ENCODE measurements at places on chromosomes 2 and 18. TPM values are rescaled to one million over a fixed set of nuclear protein-coding genes. Genes with fewer than 3 reads are reported as not detected.

The SERPINB4 gene
- total RNA-seq: not detected

The ZNF396 gene
- total RNA-seq: 4.1 TPM

- H3K4me3 ChIP-seq: no peak overlapping the region
- no peak overlapping the region for H3K27ac ChIP-seq
- H3K36me3 ChIP-seq: no peaks in the 10 kb centered on the region
- no peak for DNase-seq
Measured at GRCh38 chr2:115083225-115083624, 640.8 kb downstream of the DPP10 start.

The SCYGR2 gene
- not detected for total RNA-seq

The SPATA3 gene
- not detected for total RNA-seq

DNA sequence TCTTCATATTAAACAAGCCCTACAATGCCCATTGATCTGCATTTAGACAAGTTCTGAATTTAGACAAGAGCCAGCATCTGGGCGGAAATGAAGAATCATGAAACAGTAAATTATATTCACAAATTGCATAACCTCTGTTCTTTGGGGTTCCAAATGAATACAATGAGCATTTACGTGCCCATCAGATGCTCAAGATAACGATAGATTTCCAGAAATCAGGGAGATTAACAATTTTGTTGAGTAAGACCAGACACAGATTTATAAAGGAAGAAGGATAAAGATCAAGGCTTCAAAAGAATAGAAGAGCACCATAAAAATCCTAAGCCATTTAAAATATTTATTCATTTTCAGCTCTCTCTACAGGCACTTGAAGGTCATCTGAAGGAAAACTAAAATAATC is 59.7 kb upstream of the CDH20 start:
- H3K4me1 ChIP-seq: no peaks in the 10 kb centered on the region
- no peak overlapping the region for H3K27ac ChIP-seq
- no peaks in the 10 kb centered on the region for H3K36me3 ChIP-seq
- H3K27me3 ChIP-seq: no peaks in the 10 kb centered on the region
- DNase-seq: no peak

- no peak overlapping the region for H3K27ac ChIP-seq
- no peaks in the 10 kb centered on the region for H3K4me1 ChIP-seq
- no peak for DNase-seq
- H3K27me3 ChIP-seq: no peaks in the 10 kb centered on the region
Measured at GRCh38 chr2:144261336-144261735, 258.6 kb downstream of the ZEB2 start.

DNA sequence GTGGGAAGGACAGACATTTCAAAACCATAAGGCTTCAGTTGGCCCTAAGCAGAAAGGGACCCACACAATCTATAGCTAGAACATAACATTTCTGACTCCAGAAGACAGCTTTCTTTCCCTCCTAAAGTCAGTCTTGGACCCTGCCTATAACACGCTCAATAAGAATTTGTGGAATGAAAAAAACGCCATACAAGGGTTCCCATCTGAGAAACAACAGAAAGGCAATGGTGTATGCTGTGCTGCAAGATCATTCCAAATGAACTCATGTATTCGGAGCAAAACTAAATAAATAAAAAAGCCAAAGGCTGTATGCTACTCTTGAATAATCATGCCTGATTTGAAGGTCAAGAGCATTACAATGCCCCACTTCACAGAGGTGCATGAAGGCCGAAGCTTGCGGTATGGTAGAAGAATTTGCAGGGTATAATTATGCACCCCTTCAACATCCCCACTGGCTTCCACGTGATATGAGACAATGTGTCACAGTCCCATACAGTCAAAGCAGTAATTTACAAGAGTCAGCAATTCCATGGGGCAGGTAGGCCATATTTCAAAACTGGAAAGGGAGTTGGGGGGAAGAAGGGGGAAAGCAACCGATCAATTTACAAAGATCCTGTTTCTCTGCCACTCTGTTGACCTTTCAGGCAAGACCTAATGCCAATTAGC is 61.4 kb upstream of the SLC14A2 start:
- no peaks in the 10 kb centered on the region for H3K36me3 ChIP-seq
- no peaks in the 10 kb centered on the region for H3K27me3 ChIP-seq
- H3K4me3 ChIP-seq: no peak overlapping the region
- DNase-seq: no peak
- peaks cover under 1% of the 10 kb centered on the region for H3K4me1 ChIP-seq

The SMC6 gene
- 13.4 TPM for total RNA-seq

The MYCN gene
- 0.81 TPM for total RNA-seq

DNA sequence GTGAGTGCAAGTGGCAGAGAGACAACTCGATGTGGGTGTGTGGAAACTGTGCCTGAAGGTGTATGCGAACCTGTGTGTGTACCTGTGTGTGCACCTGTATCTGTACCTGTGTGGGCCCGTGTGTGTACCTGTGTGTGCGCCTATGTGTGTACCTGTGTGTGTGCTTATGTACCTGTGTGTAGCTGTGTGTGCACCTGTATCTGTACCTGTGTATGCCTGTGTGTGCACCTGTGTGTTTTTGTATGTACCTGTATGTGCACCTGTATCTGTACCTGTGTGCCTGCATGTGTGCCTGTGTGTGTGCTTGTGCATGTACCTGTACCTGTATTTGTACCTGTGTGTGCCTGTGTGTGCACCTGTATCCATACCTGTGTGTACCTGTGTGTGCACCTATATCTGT is 150.6 kb downstream of the MYT1L start:
- H3K4me3 ChIP-seq: no peak overlapping the region
- no peaks in the 10 kb centered on the region for H3K27me3 ChIP-seq
- no peak overlapping the region for H3K27ac ChIP-seq
- H3K36me3 ChIP-seq: no peaks in the 10 kb centered on the region
- H3K4me1 ChIP-seq: no peaks in the 10 kb centered on the region

GRCh38 chr2:173204316-173204715 is 128.7 kb downstream of the MAP3K20 start:
- peak overlapping the region; percentile 74 for H3K27ac ChIP-seq
- H3K36me3 ChIP-seq: no peaks in the 10 kb centered on the region
- H3K4me1 ChIP-seq: peaks cover 30% of the 10 kb centered on the region

DNA sequence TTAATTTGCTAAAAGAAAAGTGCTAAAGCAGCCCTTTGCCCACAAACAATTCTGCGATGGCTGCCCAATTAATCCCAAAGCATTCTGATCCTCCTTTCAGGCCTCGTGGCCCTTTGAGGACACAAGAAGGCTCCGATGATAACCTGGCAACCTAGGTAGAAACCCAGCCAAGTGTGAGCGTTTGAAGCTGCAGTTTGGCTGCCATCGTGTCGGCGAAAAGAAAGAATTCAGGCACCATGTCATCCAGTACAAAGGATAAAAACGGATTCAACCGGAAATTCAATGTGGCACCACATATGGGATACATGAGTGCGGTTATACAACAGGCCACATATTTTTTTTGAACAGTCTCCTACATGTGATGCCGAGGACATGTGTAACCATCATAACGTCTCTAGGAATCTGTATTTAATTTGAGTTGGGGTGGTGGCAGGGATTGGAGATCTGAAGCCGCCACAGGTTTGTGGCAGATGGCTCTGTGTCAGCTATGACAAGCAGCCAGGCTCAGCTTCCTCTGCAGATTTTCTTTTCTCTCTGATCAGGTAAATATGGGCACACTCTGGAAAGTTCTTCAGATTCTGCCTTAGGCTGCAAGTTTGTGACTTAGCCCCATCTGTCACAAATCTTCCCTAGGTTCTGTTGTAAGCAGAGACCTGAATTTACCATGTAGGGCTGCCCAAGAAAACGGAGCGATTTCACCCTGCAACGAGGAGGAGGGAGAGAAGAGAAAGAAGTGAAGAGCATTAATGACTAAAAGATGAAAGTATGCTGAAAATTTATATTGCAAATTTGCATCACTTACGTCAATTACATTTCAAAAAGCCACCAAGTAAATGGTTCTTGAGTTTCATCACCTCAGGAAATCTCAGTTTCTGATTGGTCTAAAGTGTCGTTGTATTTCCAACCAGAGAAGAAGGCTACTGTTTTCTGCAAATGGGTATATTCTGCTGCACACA is 573.2 kb downstream of the ZEB2 start:
- H3K4me1 ChIP-seq: no peaks in the 10 kb centered on the region
- no peaks in the 10 kb centered on the region for H3K36me3 ChIP-seq
- H3K27me3 ChIP-seq: no peaks in the 10 kb centered on the region

DNA sequence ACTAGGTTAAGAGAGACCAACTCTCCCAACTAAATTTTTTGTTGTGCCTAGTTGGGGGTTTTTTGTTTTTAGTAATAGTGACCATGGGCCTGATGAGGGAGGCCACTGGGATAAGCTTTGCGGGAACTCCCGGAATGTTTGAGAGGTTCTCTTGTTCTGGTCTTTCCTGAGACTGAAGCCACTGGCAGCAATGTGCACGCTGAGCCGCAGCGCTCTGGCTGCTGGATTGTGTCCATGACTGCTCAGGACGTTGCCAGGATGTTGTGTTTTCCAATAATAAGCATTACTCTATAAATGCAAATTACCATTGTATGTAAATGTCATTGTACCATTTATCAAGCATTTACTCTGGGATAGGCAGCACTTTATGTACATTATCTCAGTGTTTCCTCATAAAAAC is 126.1 kb downstream of the GALNT1 start:
- DNase-seq: no peak
- H3K36me3 ChIP-seq: peaks cover 5% of the 10 kb centered on the region
- no peaks in the 10 kb centered on the region for H3K4me1 ChIP-seq
- no peak overlapping the region for H3K27ac ChIP-seq
- no peak overlapping the region for H3K4me3 ChIP-seq
- H3K27me3 ChIP-seq: no peaks in the 10 kb centered on the region

The GLI2 gene
- total RNA-seq: 4.9 TPM

DNA sequence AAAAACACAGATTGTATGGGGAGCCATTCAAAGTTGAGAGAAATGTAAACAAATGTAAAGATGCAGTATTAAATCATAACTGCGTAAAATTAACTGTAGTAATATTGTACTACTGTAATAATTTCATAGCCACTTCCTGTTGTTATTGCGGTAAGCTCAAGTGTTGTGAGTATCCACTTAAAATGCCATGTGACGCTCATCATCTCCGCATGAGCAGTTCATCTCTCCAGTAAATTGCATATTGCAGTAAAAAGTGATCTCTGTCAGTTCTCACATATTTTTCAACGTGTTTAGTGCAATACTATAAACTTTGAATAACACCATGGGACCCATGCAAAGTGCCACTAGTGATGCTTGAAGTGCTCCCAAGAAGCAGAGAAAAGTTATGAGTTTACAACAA is 41.8 kb upstream of the SP3 start:
- no peaks in the 10 kb centered on the region for H3K36me3 ChIP-seq
- H3K4me1 ChIP-seq: peaks cover 74% of the 10 kb centered on the region
- peak overlapping the region; percentile 70 for H3K27ac ChIP-seq
- H3K4me3 ChIP-seq: no peak overlapping the region
- H3K27me3 ChIP-seq: no peaks in the 10 kb centered on the region

- H3K27ac ChIP-seq: no peak overlapping the region
- H3K4me1 ChIP-seq: no peaks in the 10 kb centered on the region
- H3K27me3 ChIP-seq: no peaks in the 10 kb centered on the region
- H3K4me3 ChIP-seq: no peak overlapping the region
Measured at GRCh38 chr2:166239548-166239947, 111.7 kb upstream of the SCN1A start.

DNA sequence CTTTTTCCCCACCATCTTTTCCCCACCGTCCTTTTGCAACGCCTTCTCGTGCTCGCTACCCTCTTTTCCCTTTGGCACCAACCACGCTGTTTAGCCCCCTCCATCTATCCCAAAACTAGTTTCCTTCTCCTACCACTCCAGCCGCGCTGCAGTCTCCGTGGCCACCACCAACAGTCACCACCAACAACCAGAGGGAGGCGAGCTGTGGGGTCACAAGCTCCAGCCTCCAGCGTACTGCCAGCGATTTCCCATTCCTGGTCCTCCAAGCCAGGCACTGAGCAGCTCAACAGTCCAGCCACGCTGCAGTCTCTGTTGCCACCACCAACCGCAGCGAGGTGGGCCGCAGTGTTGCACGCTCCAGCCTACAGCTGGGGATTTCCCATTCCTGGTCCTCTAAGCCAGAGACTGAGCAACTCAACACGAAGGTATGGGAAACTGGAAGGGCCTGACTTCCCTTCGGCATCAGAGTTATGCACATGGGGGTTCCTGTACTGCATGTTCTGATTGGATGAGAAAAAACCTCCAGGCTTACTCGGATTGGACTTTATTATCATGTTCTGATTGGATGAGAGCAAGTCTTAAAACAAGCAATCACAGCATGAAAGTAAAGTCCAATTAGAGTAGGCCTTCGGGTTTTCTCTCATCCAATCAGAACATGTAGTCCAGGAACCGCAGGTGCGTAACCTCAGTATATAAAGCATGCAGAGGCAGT is 42.3 kb upstream of the IMP4 start:
- no peak overlapping the region for H3K4me3 ChIP-seq
- H3K27ac ChIP-seq: no peak overlapping the region
- no peaks in the 10 kb centered on the region for H3K36me3 ChIP-seq
- DNase-seq: no peak

DNA sequence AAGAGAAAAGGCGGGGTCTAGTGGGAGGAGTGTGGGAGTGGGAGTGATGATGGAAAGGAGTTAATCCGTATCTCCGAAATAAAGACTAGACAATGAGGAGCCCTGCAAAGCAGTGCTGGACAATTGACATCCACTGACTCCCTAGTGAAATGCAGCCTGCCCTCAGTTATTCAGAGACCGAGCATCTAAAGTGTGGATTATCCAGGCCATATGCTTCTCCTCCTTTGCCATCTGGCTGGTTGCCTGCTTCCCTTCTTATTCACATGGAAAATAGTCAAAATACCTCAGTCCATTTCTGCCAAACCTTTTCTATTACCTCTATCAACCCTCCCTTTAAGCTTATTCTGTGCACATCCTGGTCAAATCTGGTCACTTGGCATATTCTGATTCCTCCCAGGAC is 288.8 kb upstream of the SIX3 start:
- H3K36me3 ChIP-seq: no peaks in the 10 kb centered on the region
- no peak for DNase-seq

DNA sequence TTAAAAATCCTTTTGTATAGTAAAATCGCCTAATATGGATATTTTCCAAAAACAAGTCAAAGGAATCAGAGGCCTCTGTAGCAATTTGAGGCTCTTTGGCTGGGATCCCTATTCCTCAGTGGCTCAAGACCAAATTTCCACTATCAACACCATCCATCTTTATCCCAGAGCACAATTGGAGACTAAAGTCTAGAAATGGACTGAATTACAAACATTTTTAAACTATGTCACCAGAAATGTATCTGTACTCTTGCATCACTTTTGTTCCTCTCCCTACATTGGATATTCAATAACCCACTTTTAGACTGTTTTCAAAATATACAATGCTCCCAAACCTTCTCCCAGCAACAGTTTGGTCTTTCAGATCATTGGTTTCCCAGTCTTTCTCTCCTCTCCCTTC is 140.4 kb upstream of the KLHL29 start:
- no peaks in the 10 kb centered on the region for H3K36me3 ChIP-seq
- H3K4me3 ChIP-seq: no peak overlapping the region
